ENCODE measurements at places on chromosomes 3 and 15.

GRCh38 chr15:73952913-73953750 is 26.9 kb downstream of the LOXL1 start:
- no peak for DNase-seq

DNA sequence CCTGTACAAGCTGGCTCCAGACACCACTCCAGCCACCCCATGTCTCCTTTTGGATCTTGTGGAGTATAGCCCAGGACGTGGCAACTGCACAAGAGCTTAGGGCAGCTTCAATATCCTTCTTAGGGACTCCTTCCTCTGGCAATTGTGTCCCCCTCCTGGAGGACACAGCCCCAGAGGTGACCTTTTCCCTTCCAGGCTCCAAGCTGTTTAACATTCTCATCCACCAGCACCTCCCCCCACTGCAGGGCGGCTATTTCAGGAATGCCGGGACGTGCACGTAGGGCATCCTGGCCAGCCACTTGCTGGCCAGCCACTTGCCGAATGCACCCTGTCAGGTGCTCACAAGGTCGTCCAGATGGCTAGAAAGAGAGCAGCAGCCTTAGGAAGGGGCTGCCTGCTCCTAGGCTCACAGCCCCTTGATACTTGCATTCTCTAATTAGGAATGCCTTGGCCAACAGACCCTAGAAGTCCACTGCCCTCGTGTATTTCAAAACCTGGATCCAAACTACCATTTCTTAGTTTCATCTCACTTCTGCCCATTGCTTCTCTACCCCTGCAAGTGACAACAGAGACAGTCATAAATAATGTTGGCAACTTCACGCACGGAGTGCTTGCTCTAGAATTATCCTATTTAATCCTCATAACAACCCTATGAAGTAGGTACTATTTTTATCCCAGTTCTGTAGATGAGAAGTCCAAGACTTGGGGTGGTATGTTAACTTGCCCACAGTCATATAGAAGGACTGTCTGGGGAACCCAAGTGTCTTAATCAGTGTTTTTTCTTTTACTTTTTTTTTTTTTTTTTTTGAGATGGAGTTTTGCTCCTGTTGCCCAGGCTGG is 24.5 kb upstream of the IDH2 start:
- DNase-seq = no peak

GRCh38 chr3:49873623-49874022 is 3.9 kb upstream of the CAMKV start:
- no peak for DNase-seq

DNA sequence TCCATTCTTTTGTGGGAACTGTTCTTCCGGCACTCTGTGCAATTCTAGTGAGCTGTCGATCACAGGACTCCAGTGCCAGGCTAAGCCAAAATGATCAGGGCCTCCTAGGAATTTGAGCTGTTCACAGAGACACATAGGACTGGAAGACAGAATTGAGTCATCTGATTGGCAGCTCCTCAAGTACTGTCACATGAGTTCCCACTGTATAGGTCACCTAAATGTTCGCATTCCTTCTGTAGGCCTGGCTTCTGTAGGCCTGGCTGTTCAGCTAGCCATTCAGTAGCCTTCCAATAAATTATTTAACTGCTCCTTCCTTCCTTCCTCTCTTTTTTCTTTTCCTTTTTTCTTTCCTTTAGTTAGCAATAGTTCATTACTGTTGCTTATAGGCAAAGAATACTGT is 4.3 kb downstream of the PROS1 start:
- DNase-seq = no peak

DNA sequence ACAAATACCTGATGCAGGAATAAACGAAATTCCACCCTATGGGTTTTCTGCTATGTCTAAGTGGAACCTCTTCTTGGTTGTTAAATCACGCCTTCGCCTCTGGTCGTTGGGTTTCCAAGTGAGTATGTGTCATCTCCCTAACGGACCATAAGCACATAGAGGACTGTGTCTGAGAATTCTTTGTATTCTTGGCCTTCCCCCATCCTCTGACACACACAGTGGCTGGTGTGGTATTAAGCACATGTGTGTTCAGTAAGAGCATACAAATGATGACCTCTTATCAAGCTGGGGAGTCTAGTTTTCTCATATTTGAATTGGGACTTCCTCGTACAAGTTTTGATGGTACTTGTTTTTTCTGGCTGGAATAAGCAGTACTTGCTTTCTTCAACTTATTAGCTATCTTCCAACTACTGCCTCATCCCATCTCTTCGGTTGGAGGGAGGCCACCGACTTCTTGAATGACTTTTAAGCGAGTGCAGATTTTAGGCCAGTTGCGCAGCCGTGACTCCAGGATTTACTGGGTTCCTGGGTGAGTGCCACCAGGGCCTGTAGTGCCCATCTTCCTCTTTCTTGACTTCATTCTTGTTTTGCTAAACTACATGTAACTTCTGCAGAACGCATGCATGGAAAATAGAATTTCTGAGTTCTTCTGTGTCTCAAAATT is 240.2 kb downstream of the ADAMTS17 start:
- DNase-seq = no peak

- DNase-seq = no peak
These were observed 198.3 kb upstream of the STAC start for GRCh38 chr3:36182024-36182423.

- no peak for DNase-seq
These were observed 518.5 kb upstream of the CADM2 start for GRCh38 chr3:84440291-84440690.

GRCh38 chr15:62112081-62112480 is 45.3 kb downstream of the C2CD4A start:
- no peak for DNase-seq

GRCh38 chr15:65077981-65078352 is 1.4 kb downstream of the KBTBD13 start:
- DNase-seq = no peak

- no peak for DNase-seq
These were observed 66.5 kb downstream of the MBNL1 start for GRCh38 chr3:152335273-152335672.

- DNase-seq = no peak
These were observed 202.3 kb upstream of the POU1F1 start for GRCh38 chr3:87478716-87479115.

- no peak for DNase-seq
These were observed 115.6 kb upstream of the MLF1 start for GRCh38 chr3:158455406-158455805.

- DNase-seq = no peak
These were observed 110.1 kb upstream of the LPP start for GRCh38 chr3:188043891-188044290.

GRCh38 chr3:49872801-49873281 is 3.1 kb upstream of the CAMKV start:
- DNase-seq = peak; percentile 34

DNA sequence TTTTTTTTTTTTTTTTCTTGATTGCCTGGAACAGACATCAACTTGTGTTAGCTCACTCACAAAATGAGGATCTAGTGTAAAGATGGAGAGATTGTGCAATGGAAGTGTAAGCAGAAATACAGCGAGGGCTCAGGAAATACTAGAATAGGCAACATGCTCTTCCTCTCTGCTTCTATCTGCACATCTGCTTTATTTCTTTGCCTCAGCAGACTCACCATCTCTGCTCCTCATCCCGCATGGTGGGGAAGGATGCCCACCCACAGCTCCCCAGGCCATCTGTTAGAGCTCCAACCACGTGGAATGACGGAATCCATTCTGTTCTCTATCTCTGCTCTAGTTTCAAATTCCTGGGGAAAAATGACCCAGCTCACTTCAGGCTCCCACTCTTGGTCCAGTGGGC is 128.0 kb upstream of the ADAMTS9 start:
- no peak for DNase-seq

All from C1 segment of cervical spinal cord (tissue), 14 donors.